ENCODE measurements at places on chromosomes 6 and 20. TPM values are rescaled to one million over a fixed set of nuclear protein-coding genes. Genes with fewer than 3 reads are reported as not detected.

DNA sequence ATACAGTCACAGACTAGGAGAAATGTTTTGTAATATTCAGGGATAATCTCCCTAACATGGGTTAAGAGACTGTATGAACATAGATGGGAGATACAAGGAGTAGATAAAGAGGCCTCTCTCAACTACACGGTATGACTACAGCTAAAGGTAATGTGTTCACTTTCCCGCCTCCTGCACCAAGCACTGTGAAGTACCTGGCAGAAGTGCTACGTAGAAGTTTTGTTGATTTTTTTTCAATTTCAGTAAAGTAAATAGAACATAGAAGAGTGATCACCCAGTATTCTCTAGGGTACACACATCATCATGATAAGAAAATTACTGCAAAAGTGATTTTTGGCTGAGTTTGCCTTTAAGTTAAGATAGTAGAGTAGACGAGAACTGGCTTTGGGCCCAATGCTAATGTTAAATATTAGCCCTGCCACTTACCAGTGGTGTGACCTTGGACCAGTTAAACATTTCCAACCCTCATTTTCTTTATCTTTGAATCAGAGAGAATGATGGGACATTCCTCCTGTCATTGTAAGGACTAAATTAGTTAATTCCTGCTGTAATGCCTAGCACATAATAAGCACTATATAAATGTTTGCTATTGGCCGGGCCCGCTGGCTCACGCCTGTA is 183.6 kb downstream of the COL9A1 start:
- DNase-seq: no peak

DNA sequence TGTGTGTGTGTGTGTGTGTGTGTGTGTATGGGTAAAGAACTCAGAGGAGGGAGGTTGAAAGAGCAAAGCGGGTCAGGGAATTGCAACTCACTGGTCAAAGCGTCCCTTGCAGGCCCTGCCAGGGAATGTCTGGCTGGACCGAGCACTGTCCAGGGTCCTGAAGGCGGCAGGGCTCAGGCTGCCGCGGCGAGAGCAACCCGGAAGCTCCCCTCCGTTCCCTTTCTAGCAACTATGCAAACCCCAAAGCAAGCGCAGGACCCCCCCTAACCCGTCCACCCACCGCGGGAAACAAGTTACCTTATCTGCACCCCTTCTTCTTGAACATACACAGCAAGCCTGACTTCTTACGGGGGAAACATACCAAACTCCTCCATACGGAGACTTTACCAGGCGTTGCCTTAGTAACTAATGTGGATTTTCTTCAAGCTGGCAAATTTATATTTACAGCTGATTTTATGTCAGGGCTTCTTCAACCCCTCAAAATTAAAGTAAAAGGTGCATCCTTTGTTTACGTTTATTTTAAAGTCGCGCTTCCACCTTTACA is 538 bp upstream of the GRM1 start:
- DNase-seq: no peak

DNA sequence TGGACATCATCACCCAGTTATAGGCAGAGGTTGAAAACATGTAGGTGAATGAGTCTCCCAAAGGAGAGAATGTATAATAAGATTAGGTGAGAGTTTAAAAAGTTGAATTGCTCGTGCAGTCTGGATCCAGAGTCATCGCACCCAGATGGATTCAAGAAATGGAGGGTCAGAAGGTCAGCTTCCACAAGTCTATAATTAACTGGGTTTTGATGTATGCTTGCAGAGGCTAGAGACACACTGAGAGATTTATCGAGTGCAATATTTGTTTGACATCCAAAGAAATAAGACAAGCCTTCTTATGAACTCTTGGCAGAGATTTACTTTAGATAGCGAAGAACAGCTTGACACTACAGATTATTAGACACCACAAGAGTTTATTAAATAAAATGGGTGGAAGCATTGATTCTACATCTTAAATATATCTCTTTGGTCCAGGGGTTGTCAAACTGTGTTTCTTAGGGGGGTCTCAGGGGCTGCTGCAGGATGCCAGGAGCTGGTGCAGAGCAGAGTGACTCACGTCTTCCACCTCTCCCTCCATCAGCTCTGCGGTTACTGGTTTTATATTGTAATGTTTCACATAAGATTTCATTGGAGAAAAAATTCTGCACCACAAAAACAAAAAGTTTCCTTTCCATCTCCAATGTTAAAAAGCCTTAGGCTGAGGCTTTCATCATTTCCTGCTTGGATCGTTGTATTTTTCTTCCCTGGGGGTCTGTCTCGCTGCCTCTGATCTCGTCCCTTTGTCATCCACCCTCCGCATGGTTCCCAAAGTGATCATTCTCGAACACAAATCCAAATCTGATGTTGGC is 176.2 kb upstream of the AHI1 start:
- no peak for DNase-seq

DNA sequence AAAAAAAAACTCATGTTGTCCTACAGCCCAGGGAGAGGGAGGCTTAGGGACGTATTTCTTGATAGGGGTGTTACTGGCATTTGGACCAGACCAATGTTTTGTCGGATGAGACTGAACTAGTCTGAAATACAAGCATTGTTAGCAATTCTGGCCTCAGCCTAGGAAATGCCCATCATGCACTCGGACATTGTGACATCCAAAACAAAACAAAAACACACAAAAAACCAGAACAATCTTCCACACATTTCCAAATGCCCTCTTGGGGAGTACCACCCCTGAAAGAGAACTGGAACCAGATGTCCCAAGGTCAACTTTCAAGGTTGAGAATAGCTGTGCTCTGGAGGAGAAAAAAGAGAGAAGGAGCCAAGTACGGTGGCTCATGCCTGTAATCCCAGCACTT is 299.1 kb upstream of the JARID2 start:
- no peak for DNase-seq

- DNase-seq: no peak
These were observed 12.8 kb upstream of the ELOVL5 start for GRCh38 chr6:53361549-53362031.

GRCh38 chr6:36780442-36781177 is 58.6 kb downstream of the CPNE5 start:
- no peak for DNase-seq

DNA sequence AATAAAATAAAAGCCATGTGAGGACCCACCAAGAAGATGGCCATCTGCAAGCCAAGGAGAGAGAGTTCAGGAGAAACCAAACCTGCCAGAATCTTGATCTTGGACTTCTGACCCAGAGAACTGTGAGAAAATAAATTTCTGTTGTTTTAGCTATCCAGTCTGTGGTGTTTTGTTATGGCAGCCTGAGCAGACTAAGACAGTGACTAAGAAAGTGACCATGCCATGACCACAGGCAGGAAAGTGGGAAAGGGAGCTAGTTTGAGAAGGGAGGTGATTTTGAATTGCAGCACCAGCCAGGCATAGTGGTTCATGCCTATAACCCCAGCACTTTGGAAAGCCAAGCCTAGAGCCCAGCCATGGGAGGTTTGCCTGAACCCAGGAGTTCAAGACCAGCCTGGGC is 21.9 kb upstream of the C6orf62 start:
- no peak for DNase-seq

GRCh38 chr6:136991646-136992045 is 53.1 kb downstream of the IL20RA start:
- DNase-seq: no peak

DNA sequence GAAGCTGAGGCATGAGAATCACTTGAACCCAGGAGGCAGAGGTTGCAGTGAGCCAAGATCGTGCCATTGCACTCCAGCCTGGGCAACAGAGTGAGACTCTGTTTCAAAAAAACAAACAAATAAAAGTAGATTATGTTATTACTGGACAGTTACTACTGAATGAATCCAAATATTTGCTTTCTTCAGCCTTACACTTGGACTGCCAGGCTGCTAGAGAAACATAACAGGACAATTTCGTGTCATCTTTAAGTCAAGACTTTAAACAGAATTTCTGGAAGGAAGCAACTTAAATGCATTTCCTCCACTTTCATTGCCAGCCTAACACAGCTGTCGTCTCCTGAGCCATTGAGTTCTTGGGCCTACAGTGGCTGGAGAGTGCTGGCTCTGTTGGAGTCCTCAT is 42.0 kb upstream of the PRIM2 start:
- no peak for DNase-seq

DNA sequence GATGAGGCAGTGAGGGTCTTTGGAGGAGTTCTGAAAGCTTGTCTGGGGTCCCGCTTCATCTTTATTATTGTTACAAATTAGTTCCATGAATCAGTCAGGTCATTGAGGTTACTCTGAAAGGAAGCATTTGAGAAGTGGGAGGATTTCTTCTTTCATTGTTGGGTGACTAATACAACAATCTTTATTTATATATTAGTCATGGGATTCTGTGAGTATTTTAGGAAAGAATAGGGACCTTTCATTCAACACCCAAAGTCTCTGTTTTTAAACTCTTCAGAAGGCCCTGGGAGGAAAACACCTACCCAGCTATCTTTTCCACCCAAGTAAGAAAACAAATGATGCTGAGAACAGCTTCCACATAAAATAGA is 98.3 kb downstream of the SOD2 start:
- DNase-seq: no peak

DNA sequence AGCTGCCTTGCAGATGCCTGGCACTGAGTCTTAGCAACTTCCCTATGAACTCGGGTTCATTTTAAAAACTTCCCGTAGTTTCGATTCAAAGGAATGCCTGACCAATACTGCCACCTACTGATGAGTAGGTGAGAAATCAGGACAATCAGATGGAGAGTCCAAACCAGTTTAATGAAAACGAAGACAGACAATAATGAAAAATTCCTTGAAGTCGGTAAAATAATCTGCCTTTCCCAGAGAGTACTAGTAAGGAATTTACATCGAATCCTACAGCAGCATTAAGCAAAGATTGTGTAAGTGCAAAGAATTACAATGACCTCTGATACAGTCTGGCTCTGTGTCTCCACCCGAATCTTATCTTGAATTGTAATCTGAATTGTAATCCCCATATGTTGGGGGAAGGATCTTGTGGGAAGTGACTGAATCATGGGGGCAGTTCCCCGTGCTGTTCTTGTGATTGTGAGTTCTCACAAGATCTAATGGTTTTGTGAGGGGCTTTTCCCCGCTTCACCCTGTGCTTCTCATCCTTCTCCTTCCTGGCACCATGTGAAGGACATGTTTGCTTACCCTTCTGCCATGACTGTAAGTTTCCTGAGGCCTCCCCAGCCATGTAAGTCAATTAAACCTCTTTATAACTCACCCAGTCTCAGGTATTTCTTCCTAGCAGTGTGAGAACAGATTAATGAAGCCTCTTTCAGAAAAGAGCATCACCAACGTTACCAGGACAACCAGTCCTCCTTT is 134.4 kb downstream of the ARHGAP18 start:
- no peak for DNase-seq

GRCh38 chr6:47157653-47158219 is 115.6 kb upstream of the ADGRF1 start:
- no peak for DNase-seq

GRCh38 chr20:5116875-5117274 is 2.9 kb downstream of the PCNA start:
- no peak for DNase-seq

DNA sequence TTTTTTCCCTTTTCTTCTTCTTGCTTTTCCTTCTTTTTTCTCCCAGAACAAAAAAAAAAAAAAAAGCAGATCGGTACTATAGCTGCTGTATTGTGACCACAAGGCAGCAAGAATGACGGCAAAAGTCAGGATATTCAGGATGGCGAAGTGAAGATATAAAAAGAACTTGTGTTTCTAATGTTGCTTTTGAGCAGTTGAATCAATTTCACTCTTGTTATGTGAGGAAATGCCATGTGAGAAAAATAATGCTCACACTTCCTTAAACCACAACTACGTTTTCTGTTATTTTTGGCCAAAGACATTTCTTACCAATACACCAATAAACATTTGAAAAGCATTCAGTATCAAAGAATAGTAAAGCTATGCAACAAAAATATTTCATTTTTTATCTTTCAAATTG is 510.5 kb downstream of the HACE1 start:
- no peak for DNase-seq

DNA sequence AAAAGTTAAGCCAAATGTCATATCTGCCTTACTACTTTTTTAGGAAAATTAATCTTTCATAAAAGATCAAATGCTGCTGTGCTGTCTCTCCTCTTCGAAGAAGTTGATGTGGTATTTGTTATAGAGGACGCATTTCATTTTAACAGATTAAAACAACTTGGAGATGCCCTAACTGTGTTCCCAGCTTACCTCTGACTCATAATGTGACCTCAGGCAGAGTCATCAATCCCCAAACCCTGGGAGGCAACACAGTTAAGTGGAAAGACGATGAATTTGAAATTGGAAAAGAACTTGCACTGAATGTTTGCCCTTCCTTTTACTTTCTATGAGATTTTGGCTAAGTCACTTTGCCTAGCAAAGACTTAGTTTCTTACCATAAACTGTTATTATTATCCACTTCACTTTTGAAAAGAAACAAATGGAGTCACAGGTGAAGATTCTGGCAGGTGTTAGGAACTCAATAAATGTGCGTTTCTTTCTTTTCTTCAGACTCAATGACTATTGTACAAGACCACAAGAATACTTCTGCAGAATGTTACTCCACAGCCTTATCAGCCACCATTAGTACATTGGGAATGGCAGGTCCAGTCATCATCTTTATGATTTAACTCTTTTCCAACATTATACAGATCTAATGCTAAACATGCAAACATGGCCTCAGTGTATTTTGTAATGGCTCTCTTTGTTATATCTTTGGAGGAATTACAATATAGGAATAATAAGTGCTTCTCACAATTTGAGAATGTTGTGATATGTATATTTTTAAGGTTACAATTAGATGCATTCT is 102.6 kb downstream of the COL21A1 start:
- DNase-seq: no peak

DNA sequence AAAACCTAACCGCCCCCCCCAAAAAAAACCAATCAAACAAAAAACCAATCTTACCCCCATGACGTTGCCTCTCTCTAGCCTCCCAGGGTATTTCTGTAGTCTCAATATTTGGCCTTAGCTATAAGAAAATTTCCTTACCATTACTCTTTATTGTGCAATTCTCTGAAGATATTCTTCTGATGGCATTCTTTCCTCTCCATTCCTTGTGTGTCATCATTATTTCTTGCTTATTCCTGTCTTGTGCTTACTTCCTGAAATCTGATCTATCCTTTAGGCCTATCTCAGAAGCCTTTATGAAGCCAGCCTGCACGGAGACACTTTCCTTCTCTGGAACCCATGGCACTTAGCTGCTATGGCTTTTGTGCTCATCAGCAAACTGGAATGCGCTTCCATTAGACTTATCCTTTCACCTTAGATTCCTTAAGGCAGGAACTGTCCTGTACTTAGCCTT is 65.9 kb upstream of the DDR1 start:
- DNase-seq: no peak

PRDM13 gene
- not detected for total RNA-seq

COL19A1 gene
- total RNA-seq: 0.66 TPM

BLTP3A gene
- total RNA-seq: 13.5 TPM

PIM1 gene
- 31.6 TPM for total RNA-seq

POU5F1 gene
- total RNA-seq: 0.98 TPM

CALHM4 gene
- total RNA-seq: not detected

MLN gene
- total RNA-seq: not detected

C20orf144 gene
- total RNA-seq: 0.33 TPM

CENPW gene
- total RNA-seq: not detected

JPH2 gene
- 16.4 TPM for total RNA-seq

AAR2 gene
- total RNA-seq: 36.5 TPM

RIMS1 gene
- 4.0 TPM for total RNA-seq

TRIM38 gene
- total RNA-seq: 12.1 TPM

GSTA4 gene
- 20.6 TPM for total RNA-seq

ADNP gene
- total RNA-seq: 60.0 TPM

All from breast epithelium (tissue), 4 donors.